ENCODE measurements at places on chromosomes 13 and 19. TPM values are rescaled to one million over a fixed set of nuclear protein-coding genes. Genes with fewer than 3 reads are reported as not detected.

GRCh38 chr13:60329221-60329923 lies 67.6 kb upstream of the TDRD3 start:
- no peaks in the 10 kb centered on the region for H3K36me3 ChIP-seq
- no peak for DNase-seq
- peaks cover 4% of the 10 kb centered on the region for H3K27me3 ChIP-seq
- no peaks in the 10 kb centered on the region for H3K4me1 ChIP-seq
- no peak overlapping the region for H3K4me3 ChIP-seq

- H3K4me3 ChIP-seq = peak overlapping the region; percentile 68
- DNase-seq = peak; percentile 72
- peaks cover 29% of the 10 kb centered on the region for H3K4me1 ChIP-seq
- H3K27me3 ChIP-seq = peaks cover 6% of the 10 kb centered on the region
- peak overlapping the region; percentile 14 for H3K27ac ChIP-seq
Measured at GRCh38 chr13:102800145-102801041, 1.5 kb downstream of the BIVM start.

DNA sequence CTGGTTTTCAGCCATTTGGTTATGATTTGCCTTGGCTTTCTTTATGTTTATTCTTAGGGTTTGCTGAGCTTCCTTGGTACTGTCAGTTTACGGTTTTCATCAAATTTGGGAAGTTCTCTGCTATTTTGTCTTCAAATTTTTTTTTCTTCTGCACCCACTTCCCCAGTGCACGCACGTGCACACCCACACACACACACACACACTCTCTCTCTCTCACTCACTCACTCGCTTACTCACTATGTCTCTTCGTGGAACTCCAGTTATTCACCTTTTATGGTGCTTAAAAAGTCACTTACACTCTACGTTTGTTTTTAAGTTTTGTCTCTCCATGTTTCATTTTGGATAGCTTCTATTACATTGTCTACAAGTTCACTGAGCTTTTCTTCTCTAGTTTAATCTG lies 7.1 kb downstream of the AKAP11 start:
- H3K27ac ChIP-seq = peak overlapping the region; percentile 68
- peaks cover 2% of the 10 kb centered on the region for H3K36me3 ChIP-seq
- peaks cover 68% of the 10 kb centered on the region for H3K4me1 ChIP-seq
- H3K4me3 ChIP-seq = peak overlapping the region; percentile 89
- no peaks in the 10 kb centered on the region for H3K27me3 ChIP-seq

DNA sequence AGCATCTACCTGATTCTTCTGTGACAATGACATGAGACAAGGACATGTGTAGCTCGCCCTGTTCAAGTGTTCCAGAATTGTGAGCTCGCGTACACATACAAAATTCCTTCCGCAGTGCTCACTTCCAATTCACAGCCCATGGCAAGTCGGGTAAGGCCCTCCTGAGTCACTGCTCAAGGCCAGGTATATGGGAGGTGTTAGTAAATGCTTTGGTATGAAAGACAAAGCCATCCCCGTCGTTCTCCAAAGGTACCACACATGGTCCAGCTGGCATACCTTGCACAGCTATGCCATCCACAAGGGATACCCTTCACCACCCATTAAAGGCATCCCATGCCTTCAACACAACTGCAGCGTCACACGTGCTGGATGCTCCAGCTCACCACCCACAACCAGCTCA lies 4.4 kb upstream of the ELL start:
- no peaks in the 10 kb centered on the region for H3K27me3 ChIP-seq
- H3K4me1 ChIP-seq = peaks cover 2% of the 10 kb centered on the region
- H3K4me3 ChIP-seq = no peak overlapping the region
- no peak overlapping the region for H3K27ac ChIP-seq

DNA sequence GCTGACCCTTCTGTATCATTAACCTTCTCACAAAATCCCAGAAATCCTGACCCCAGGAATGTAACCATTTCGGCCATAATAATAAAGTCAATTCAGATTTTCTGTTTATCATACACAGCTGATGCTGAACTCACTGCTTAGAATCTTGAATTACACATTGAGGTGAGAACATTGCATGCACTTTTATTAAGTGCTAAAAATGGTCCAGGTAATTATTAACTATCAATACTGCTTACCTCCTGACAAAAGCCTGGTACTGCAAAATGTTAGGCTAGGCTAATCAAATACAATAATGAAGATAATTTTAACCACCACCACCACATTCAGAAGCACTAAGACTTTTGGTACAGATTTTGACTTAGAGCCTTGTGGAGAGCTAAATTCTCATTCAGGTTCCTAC lies 36.1 kb downstream of the KLF12 start:
- DNase-seq = no peak
- no peak overlapping the region for H3K4me3 ChIP-seq
- peaks cover 13% of the 10 kb centered on the region for H3K4me1 ChIP-seq

DNA sequence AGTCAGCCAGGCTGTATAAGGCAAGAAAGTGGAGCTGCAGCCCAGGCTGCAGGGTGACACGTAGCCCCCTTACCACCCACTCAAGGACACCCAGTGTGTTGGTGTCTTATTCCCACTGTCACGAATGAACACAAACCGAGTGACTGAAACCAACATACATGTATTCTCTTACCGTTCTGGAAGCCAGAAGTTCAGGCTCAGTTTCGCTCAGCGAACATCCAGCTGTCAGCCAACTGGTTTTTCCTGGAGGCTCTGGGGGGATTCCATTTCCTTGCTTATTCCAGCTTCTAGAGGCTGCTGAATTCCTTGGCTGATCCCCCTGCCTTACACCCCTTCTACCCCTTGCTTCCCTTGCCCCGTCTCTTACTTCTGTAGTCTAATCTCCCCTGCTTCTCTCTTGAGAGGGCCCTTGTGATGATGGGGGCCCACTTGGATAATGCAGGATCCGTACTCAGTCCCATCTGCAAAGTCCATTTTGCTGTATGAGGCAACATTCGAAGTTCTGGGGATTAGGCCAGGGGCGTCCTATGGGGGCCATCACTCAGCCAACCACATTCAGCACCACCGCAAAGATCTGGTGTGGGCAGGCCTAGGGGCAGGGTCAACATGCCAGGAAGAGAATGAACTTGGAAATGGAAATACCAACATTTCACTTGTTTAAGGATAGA lies 47.3 kb upstream of the MTIF3 start:
- no peak overlapping the region for H3K27ac ChIP-seq
- no peaks in the 10 kb centered on the region for H3K27me3 ChIP-seq
- no peak for DNase-seq
- H3K36me3 ChIP-seq = no peaks in the 10 kb centered on the region

- H3K36me3 ChIP-seq = no peaks in the 10 kb centered on the region
- no peak overlapping the region for H3K4me3 ChIP-seq
- no peaks in the 10 kb centered on the region for H3K27me3 ChIP-seq
Measured at GRCh38 chr19:13234518-13234917, 84.3 kb downstream of the IER2 start.

GRCh38 chr13:30759748-30760147 lies 24.4 kb downstream of the ALOX5AP start:
- H3K27me3 ChIP-seq = no peaks in the 10 kb centered on the region
- peaks cover 60% of the 10 kb centered on the region for H3K36me3 ChIP-seq
- H3K4me3 ChIP-seq = no peak overlapping the region
- H3K4me1 ChIP-seq = no peaks in the 10 kb centered on the region
- no peak for DNase-seq
- H3K27ac ChIP-seq = no peak overlapping the region

Gene SMIM24
- not detected for polyA plus RNA-seq

Data from CD4-positive, CD25-positive, alpha-beta regulatory T cell (primary cell).